Mucosa of gallbladder (tissue), 1 donor: ENCODE measurements at places on chromosomes 16 and 17. TPM values are rescaled to one million over a fixed set of nuclear protein-coding genes. Genes with fewer than 3 reads are reported as not detected.

DNA sequence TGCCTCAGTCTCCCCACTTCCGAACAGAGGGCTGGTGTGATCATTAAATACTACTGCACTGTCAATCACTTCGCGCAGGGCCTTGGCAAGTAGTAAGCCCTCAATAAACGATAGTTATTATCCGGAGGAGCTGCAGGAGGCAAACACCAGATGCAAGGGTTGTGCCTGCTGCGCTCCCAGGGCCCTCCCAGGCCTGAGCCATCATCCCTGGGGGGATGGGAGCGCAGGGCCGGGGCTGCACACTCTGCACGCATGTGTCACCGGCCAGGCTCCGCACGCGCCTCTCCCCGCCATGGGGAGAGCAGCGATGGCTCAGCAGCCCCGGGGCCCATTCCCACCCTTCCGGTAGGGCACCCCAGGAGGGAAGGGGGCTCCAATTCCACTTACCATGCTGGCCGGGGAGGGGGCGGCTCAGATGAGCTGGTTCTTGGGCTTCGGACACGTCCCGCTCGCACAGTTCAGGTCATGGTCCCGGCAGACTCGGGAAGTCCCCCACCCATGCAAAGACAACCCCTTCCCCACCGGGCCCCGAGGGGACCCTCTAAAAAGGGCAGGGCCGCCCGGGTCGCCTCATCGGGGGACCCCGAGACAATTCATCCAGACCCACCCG lies 681 bp downstream of the XPO6 start:
- DNase-seq = peak; percentile 59

- DNase-seq = no peak
These were observed 320.5 kb upstream of the TNRC6C start for GRCh38 chr17:77637818-77638575.

DNA sequence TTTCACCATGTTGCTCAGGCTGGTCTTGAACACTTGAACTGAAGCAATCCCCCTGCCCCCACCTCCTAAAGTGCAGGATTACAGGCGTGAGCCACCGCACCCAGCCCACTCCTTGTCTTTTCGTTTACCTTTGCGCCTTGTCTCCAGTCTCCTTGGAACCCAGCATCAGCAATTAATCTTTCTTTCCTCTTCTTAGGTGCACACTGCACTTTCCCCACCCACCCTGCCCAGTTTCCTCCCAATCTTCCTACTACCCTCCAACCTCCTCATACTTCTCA lies 1.5 kb upstream of the CLDN7 start:
- DNase-seq = no peak

DNA sequence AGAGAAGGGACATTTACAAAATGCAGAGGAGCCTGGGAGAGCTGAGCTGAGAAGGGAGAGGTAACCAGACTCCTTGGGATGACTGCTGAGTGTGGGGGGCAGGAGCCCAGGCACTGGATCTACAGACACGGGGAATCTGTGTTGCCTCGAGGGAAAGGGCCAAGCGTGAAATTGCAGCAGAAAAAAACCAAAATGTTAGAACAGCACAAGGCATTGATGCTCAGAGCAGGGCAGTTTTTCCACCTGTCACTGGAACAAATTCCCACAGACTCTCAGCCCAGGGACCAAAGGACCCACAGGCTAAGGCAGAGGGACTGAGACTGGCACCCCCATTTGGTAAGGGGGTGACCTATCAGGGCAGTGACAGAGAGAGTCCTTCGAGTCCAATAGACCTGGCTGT lies 2.0 kb downstream of the PITPNM3 start:
- DNase-seq = no peak

DNA sequence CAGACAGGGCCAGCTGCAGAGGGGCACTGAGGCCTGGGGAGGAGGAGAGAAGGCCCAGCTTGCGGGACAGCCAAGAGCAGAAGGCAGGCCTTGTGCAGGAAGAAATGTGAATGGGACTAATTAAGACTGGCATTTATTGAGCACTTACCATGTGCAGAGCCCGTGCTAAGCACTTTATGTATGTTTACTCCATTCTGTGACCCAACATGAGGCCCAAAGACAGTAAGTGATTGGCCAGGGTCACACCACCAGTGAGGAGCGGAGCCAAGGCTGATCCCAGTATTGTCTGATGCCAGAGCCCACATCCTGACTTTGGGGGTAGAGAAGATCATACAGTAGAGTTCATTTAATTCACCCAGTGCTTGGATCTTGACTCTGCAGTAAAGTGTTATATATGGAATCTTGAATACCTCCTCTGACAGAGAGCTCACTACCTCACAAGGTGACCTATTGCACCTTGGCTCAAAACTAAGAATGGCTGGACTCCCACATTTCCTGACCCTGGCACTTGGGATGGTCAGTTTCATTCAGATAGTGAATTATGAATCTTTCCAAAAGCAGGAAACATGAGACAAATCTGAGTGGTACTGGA lies 13.6 kb downstream of the KATNB1 start:
- DNase-seq = no peak

- DNase-seq = no peak
These were observed 5.4 kb downstream of the CD2BP2 start for GRCh38 chr16:30349675-30350074.

DNA sequence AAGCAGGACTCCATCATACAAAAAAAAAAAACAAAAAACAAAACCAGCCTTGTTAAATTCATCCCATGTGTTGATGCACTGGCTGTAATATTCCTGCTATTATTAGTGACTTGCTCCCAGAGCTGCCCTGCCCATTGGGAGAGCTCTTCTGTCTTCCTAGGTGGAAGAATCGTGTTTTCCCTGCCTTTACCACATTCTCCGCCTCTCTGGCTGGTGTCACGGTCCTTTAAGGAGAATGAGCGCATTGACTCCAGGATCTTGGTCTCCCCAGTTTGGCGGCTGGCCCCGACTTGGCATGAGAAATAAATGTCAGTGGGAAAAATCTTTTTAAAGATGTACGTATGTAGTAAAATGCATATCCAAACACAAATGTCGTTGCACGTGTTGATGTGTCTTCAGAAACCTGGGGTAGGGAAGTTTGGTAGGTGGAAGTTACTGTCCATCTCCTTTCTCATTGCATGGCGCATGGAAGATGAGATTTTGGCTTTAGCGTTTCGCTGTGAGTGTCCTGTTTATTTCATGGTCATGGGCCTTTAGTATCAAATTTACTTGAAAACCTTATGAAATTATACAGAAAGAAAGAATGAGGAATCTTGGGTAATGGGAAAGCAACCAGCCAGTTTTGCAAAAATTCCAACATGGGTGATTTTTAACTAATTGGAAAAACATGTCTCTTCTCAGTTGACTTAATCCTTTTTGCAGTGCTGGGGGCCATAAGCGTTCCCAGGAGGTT lies 15.5 kb downstream of the RMI2 start:
- no peak for DNase-seq

OTOP3 gene
- total RNA-seq = not detected

SDR42E1 gene
- total RNA-seq = 10.5 TPM

CACNG3 gene
- total RNA-seq = not detected

CMTM2 gene
- not detected for total RNA-seq
